HL-60 (cell line): ENCODE measurements at places on chromosomes 5 and 9.

- DNase-seq = no peak
Observed at GRCh38 chr5:82820188-82820587, 257.0 kb downstream of the TMEM167A start.

- DNase-seq = peak; percentile 11
Observed at GRCh38 chr5:77630114-77630680, 8.3 kb downstream of the OTP start.

GRCh38 chr5:157744051-157745011, 819 bp downstream of the LSM11 start:
- DNase-seq = peak; percentile 48

DNA sequence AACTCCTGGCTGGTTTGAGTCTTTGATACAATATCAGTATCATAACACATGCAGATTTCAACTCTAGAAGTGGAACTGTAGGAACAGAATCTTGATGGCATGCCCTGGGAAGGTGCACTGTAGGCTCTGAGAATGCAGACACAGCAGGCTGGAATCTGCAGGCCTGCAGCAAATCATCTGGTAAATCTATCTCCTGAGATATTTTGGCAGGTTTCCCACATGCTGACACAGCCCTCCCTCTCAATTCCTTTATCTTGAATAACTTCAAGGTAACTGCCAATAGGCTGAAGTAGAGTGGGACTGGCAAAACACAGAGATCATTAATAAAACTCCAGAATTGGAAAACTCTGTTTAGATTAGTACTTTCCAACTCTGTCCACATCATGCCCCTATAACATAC, 177.8 kb upstream of the PCSK5 start:
- DNase-seq = no peak

DNA sequence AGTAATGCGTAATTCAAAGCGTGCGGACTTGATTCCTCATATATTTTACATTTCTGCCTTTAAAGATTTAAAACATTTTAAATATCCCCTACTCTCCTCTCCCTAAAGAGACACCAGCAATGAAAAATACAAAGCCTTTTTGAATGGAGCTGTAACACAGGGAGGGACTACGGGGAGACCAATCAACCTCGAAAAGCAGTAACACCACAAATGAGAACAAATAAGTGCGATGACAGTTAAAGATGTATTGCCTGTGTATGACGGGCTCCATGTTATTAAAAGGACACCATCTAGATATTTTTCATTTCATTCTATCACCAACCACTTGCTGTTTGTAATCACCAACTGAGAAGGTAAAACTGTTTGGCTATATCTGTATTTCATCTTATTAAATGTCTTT, 230.3 kb upstream of the TBCA start:
- no peak for DNase-seq

DNA sequence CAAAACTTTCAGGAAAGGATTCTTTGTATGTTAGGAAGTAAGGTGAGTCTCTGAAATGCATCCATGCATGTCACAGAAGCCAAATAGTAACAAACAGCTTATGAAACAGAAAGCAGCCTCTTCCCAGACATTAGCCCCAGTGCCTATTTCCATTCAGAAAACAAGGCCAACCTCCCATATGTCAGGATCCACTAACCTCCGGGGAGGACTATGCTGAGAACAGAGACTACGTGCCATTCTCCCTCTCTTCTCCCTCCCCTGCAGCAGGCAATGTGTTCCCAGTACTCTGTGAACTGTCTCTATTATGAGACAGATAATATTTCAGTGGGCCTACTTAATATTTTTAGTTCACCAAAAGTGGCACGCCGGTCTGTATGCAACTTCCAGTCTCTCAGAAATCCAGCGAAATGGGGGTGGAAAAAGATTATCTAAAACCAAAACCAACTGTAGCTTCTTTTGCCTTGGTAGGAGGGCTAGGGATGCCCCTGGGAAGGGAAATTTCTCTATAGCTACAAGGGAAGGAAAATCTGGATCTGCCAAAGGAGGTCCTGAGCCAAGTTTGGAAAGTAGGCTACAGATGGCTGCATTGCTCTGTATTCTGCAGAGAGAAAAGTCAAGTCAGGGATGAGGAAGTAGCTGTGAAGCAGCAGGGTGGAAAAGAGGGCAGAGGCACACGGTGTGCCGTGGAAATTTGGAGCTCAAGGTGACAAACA, 42.0 kb downstream of the VLDLR start:
- DNase-seq = no peak

DNA sequence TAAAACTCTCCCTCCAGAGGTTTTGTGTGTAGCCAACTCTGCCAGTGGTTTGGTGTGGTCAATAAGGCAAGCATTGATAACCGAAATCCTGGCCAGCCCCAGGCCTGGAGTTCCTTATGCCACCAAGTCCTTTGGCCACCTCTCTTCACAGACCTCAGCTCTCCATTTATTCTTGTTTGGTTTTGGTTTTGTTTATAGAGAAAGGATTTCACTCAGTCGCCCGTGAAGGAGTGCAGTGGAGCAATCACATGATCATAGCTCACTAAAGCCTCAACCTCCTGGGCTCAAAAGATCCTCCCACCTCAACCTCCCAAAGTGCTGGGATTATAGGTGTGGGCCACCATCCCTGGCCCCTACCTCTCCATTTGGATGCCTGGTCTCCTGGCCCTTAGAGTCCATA, 55.4 kb upstream of the PPARGC1B start:
- no peak for DNase-seq

GRCh38 chr9:13933268-13933656, 380.7 kb downstream of the NFIB start:
- DNase-seq = no peak

DNA sequence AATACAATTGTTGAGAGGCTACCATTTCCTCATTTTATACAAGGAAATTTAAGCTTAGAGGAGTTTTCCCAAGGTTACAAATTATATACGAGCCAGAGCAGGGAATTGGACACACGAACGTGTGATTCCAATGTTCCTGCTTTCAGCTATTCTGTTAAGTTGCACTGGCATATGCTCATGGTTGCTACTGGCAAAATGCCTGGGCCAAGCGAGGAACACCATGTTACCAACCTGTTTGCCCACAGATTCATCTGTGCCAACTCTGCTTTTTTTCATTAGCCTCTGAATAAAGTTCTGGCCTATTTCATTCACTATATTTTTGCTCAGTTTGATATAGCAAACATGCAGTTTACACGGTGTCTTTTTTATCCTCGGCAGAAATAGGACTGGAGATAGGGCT, 5.1 kb upstream of the C5orf46 start:
- no peak for DNase-seq

- no peak for DNase-seq
Observed at GRCh38 chr9:129987047-129987446, 55.9 kb downstream of the FNBP1 start.

DNA sequence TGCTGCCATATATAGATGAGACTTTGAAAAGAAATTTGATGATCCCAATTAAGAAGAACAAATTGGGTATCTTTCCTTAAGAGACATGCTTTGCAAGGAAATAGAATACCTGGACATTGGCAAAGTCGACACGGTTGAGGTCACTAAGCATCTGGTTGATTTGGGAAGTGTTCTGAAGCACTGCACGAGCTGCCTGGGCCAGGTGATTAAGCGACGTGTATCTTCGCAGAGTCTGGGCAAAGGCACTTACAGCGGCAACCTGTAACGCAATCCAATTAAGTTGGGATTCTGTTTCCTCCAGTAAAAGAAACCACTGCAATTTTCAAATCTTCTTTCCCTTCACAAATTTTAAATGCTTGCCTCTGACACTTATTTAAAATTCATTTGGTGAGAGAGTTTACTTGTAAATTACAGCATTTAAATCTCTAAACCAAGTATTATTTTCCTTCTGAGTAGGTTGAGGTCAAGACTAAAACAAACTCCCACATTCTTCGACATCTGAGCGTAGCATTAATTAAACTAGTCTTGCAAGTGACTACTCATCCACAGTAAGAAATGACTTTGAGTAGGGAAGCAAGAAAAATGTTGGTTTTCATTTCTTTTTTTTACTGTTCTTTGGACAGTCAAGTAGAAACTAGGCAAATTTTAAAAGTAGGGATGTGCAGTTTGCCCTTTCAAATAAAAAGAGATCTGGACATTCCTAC, 262.8 kb downstream of the RFX3 start:
- no peak for DNase-seq

DNA sequence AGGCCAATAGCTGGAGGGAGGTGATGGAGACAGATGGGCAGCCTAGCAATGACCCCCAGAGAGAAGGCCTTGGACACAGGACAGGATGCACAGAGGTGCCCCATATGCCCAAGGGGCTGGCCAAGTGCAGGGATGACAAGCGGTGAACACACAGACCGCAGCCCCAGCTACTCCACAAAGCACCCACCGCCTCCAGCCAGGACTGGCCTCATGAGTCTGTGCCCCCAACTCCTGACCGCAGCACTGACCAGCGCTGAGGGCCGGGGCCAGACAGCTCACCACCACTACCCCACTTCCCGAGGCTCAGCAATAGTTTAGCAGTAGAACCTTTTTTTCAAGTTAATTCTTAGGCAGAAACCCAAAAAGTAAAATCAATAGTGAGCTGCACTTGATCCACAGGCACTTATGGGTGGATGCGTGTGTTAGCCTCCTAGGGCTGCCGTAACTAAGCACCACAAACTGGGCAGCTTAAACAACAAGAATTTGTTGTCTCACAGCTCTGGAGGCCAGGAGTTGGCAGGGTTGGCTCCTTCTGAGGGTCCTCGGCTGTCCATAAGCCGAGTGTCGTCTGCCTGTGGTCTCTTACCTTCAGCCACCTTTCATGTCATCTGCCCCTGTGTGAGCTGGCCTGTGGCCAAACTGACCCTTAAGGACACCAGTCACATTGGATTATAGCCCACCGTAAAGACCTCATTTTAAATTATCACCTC, 14.1 kb downstream of the ROR2 start:
- no peak for DNase-seq
